ENCODE measurements at places on chromosomes 3 and 15.

- DNase-seq = no peak
Observed at GRCh38 chr3:102299125-102299877, 135.5 kb upstream of the ZPLD1 start.

GRCh38 chr3:177944228-177944661 is 592.0 kb upstream of the KCNMB2 start:
- DNase-seq = no peak

DNA sequence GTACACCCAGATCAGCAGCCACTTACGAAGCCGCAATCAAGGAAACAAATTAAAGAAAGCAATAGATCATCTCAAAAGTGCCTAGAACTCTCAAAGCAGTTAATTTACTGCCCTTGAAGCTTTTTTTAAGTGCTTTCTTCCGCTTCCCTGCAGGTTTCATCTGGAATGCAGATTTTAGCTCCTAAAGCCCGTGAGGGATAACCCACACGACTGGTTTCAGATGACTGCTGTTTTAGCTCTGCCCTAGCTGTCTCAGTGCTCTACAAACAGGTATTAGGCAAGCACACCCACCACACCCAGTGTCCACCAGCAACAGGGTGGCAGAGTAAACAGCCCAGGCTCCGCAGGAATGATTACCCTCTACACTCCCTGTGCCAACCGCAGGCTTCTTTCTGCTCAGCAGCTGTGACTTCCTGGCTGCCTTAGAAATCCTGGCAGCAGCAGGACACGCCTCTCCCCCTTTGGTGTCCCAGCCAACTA is 126.0 kb downstream of the FMN1 start:
- no peak for DNase-seq

DNA sequence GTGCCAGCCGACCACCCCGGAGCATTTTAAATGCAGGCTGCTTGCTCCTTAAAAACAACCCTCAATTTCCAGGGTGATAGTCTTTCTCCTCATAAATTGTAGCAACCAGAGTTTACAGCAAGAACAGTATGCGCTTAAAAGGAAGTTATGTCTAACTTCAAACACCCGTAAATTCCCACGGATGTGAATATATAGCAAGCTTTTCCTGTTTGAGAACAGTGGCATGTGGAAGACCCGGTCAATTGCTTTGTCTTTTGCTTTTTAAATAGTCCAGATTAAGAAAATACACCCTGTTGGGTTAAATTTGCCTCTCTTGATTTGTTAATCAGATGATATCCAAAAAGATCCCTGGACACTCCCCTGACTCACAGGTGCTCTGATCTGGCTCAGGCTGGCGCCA is 20.8 kb downstream of the MRPS25 start:
- DNase-seq = no peak

- DNase-seq = no peak
Observed at GRCh38 chr15:98063315-98063714, 102.8 kb downstream of the ARRDC4 start.

DNA sequence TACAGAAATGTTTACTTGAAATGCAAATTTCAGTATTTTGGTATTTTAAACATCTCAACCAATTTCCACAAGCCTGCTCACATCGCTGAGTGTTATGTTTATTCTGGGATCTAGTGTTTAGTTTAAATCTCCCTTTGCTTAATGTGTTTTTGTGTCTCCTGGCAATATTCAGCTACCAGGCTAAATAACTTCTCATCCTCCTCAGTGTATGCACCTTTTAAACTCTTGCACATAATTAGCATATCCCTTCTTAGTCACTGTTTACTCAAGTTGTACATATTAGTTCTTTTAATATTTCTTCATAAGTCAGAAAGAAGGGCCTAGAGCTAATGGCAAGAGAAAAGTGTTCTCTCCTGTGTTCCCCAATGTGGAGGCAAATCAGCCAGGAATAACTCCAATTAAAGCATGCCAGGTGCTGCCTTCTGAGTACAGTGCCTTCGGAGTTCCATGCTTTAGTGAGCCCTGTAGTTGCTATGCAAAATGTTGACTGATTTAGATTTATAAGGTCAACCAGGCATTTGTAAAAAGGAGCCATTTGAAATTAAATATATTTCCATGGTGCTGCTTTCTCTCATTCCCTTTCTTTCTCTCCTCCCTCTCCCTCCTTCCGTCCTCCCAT is 234.3 kb downstream of the GAP43 start:
- no peak for DNase-seq

- DNase-seq = no peak
Observed at GRCh38 chr3:88997260-88997659, 110.2 kb upstream of the EPHA3 start.

DNA sequence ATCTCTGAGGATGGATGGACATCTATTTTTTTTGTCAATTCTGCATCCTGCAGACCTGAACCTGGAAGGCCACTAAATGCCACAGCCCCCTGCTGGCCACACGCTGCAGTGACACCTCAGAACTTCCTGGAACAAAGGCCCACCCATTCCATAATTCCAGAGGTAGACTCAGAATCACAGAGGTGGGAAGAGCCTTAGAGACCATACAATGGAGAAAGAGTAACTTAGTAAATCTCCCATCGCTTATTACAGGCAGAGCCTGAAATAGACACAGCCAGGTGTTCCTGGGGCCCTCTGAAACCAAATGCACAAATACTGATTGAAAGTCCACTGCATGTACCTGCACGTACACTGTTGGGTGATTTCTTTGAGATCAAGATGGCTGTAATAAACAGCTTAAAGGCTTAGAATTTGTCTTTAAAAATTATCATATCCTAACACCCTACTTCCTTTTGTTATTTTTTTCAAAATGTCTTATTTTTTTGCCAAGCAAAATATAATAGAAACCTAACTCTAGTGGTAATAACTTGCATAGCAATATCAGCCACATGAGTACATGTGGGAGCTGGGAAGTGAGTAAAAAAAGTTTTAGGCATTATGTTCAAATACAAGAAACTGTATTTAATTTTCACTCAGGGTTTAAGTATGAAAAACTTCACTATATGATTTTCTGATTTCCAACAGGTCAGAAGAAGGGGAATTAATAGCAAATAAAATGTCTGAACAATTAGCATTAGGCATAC is 62.7 kb downstream of the EOMES start:
- DNase-seq = no peak

DNA sequence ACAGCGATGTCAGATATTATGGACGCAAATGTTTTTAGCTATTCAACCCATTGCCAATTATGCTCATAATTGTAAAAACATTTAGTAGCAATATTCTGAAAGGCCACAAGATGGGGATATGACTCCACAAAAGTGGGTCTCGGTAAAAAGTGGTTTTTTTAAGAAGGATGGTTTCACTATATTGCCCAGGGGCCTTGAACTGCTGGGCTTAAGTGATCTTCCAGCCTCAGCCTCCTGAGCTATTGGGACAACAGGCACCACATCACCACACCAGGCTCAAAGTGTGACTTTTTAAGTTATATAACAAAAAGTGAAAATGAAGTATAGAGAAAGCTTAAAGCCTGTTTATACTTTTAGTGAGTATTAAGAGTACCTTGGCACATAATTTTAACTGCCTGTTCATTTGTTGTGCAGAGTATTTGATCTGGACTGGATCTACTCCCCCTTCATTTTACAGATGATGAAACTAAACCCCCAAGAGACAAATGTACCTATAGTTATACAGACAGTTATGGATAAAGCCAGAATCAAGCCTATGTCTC is 9.4 kb downstream of the NAA50 start:
- peak; percentile 18 for DNase-seq

DNA sequence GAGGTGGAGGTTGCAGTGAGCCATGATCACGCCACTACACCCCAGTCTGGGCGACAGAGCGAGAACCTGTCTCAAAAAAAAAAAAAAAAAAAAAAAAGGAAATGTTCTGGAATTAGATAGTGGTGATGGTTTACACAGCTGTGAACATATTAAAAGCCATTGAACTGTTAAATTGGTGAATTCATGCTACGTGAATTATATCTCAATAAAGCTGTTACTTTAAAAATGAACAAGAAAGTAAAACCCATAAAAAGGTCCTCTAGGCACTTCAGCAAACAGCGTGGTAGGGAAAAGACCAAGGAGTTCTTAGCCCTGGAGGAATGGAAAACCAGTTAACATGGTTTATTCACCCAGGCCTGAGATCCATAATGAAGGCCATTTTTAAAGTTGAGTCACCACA is 180.1 kb downstream of the ATG7 start:
- no peak for DNase-seq

- no peak for DNase-seq
Observed at GRCh38 chr3:127072221-127072771, 89.4 kb downstream of the PLXNA1 start.

GRCh38 chr15:56552659-56553058 is 87.7 kb upstream of the MNS1 start:
- DNase-seq = no peak

GRCh38 chr15:98643115-98643514 is 5.2 kb upstream of the IGF1R start:
- DNase-seq = no peak

GRCh38 chr3:179149406-179149867 is 1.3 kb downstream of the PIK3CA start:
- no peak for DNase-seq

GRCh38 chr3:156702367-156702766 is 28.0 kb downstream of the TIPARP start:
- no peak for DNase-seq

GRCh38 chr3:41208507-41209220 is 9.4 kb downstream of the CTNNB1 start:
- no peak for DNase-seq

GRCh38 chr3:37628711-37629301 is 232.9 kb upstream of the CTDSPL start:
- no peak for DNase-seq

- DNase-seq = no peak
Observed at GRCh38 chr15:64766058-64766457, 9.3 kb downstream of the RBPMS2 start.
